H54 (cell line): ENCODE measurements at places on chromosomes 7 and 10.

GRCh38 chr7:49767719-49768118, 5.7 kb upstream of the VWC2 start:
- DNase-seq, result no peak

GRCh38 chr7:151839451-151839921, 37.4 kb downstream of the PRKAG2 start:
- no peak for DNase-seq

DNA sequence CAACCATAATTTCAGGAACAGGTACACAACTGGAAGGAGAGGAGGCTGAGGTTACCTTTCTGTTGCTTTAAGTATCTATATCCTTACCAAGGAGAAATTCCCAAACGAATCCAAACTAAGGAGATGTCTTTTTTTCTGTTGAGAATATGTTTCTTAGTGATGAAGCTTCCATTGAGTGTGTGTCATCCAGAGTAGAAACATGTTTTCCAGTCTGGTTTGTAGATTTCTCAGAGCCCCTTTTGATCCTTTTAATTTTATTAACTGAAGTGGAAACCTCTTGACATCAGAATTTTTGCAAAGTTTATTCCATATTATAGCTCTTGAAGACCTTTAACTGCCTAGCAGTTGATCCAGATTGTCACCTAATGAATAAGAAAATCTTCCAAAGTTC, 207.1 kb upstream of the FERD3L start:
- DNase-seq, result no peak

DNA sequence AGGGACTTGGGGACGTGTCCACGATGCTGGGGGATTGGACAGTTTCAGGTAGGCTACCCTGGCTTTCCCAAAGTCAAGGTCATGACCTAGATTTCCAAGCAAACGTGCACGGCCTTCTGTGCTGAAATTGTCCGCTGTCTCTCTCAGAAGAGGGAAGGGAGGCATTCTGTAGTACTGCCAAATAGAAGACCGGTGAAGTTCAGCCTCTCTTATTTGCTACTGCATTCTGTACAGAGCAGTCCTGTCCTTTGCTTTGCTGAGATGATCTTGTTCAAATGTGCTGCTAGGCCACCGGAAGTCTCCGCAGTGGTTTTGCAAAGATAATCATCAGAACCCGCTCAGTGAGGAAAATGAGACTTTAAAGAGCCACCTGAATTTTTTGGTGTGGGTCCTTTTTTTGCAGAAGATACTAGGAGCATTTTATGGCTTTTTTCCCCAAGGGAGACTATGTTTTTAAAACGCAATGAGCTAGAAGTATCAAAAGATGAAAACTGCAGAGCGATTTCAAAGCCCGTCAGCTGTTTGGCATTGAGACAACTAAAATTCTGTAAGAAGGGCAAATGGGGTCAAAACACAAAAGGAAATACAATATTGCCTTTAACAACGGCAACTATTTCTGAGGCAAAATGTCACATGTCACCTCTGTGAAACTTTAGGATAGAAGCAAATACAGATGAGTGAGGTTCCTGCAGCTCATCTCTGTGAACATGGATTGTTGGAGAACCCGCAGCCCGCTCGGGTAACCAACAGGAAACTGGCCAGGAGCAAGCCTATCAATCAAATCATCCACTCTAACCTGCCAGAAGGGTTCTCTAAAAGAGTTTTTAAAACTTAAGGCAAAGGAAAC, 1.3 kb upstream of the NMT2 start:
- no peak for DNase-seq

DNA sequence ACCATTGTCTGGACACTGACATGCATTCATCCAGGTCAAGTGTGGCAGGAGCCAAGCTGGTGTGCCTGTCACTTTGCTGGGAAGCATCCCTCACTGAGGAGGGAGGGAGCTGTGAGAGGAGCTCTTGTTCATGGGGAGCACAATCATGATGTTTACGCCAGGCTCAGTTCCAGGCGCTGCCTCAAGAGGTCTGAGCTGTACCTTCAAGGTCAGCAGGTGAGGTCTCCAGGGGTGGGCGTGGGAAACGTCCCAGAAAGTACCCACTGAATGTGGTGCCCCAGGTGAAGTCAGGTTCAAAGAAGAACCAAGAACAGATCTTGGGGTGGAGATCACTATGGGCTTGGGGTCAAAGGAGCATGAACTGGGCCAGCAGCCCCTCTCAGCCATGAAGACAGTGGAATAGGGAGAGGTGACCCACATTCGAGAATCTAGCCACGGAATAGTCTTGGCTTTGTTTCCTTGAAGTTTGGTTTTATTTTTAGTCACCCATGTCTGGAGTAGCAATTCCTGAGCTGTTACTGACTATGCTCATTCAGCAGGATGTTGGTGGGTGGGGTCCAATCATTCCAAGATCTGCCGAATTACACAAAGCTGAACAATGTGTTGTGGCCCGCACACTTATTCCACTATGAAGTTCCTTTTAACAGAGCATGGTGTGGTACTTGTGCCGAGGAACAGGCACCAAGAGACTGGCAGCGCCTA, 29.3 kb downstream of the NPS start:
- DNase-seq, result no peak

GRCh38 chr7:131642429-131642828, 86.0 kb upstream of the PODXL start:
- DNase-seq, result no peak

DNA sequence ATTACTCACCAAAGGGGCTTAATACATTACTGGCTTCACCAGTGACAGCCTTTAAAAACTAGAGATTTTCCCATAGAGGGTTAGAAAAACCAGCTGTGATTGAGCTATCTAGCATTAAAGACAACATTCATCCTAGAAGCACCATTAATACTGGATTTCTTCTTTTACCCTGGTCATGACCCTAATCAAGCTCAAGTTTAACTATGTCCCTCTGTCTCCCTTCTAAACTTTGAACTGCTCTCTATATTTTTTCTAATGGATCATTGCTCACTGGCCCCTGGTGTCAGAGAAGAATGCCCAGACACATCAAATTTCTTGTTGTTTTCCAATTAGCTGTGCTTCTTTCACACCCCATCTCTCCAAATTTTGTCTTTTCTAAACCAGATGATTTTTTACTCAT, 1101.3 kb downstream of the XPNPEP1 start:
- no peak for DNase-seq

GRCh38 chr7:123415625-123416024, 118.8 kb downstream of the IQUB start:
- no peak for DNase-seq

DNA sequence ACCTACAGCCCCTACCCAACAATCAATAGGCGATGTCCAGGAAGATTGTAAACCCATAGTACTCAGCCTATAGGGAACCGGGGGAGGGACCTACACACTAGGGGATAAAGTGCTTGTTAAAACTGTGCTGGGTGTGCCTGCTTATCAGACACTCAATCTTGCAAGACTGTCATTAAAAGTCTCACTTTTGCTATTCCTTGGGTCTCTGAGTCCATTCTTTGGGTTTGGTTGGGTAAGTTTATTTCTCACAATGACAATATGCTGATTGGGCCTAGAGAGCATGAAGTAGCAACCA, 45.6 kb downstream of the PTPRE start:
- DNase-seq, result no peak
